ENCODE measurements at places on chromosomes 2 and 18.

DNA sequence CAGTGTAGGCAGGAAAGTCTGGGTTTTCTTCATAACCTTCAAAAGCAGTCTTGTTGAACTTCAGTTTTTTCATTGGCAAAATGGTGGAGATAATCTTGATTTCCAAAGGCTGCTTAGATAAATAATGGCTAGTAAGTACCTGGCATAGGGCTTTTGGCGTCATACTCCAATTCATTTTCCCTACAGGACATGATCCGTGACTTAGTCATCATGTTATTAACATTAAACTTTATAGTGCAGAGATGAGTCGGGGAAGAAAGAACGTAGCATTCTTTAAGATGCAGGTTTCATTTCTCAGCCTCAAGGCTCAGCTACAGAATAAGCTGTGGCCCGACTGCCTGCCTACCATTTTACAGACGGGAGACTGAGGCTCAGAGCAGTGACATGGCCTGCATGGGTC, 64.0 kb downstream of the RALBP1 start:
- no peak for DNase-seq

DNA sequence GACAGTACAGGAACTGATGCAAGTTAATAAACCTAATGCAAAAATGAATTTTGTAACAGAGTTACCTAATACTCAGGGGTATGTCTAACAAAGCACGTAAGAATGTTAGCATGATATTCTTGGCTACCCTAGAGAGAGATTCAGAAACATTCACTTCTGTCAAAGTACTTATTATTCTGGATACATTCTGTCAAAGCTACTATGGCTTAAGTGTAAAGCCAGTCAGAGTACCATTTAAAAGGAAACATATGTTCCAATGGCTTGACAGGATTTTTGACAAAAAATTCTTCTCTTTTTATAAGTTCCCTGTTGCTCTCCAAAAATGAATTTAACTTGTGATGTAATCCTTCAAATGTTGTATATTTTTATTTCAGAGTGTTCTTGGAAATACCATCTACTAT, 85.5 kb downstream of the PIGN start:
- no peak for DNase-seq

- no peak for DNase-seq
Measured at GRCh38 chr2:99035920-99036319, 99.9 kb upstream of the CRACDL start.

DNA sequence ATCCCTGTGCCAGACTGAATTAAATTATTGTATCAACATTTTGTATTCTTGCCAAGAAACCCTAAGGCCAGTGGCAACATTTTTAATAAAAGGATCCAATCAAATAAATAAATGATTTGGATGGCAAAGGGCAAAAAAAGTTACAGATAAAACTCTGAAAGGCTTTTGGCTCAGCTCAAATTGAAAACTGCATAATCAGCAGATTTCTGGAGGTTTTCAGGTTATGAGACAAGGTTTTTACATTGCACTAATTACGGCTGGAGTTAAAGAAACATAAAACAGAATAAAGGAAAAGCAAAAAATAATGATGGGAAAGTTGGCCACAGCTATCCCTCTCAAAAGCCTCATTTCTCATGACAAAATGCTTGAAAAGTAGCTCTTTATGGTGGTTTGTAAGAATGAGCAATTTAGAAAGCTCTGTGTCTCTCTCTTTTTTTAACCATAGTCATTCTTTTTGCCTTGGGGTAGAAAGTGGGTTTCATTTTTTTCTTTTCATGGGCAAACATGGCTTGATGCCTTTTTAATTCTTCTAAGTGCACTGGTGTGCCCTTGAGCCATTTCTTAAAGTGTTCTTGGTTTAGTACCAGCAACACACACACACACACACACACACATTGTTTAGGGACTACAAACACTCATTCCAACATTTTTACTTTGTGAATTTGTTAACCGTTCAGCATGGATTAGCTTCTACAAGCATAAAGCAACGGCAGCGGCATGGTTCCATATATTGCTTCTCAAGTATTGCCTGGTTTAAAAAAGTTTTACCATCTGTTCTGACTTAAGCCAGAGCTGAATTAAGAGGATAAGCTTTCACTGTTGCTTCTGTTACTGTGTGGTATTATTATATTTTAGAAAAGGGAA, 747.1 kb upstream of the FSHR start:
- DNase-seq = no peak

DNA sequence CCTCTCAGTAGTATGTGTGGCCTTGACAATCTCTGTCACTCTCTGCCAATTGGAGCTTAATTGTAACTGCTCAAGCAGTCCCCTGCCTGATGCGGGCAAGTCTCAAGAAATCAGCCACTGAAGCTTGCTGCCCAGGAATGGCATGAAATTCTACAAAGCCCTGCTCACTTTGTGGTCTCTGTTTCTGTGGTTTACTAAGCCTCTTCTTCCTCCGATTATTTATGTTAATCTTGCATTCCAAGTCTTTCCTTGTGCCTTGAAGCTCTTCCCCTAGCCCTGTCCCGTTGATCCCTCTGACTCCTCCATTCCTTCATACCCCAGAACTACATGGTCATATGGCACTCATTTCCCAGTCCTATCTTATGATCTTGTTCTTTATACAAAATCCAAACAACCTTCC, 489.3 kb upstream of the CHST9 start:
- DNase-seq = no peak

DNA sequence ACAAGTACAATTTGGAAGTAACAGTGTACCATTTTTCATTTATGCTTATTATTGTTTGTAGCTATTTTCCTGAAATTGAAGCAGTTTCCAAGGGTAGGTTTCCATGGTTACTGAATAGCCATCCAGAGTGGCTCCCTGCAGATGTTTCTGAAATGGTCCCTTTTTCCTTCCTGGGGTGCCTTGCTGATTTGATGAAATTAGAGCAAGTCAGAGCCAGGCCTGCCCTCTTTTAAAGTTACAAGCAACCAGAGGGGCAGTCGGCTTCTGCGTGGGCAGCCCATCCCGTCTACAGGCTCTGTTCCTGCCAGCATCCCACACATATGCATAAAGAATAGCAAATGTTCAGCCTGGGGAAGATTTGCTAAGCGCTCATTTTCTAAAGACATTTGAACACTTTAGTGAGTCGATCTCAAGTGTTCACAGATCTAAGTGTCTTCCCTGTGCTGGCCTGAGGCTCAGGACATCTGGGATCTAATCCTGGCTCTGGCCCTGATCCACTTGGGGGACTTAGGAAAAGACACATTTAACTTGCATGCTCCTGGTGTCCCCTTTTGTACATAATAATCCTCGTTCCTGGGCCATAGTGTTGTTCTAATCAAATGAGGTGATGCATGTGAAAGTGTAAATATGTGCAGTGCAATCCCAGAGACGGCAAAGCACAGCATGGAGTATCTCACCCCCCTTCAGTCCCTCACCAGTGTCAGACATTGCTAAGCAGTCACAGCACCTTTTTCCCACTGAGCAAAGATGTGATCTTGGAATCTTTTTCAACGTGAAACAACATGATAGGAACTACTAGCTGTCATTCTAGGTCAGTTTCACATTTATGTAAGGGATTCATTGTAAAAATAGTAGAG, 92.2 kb downstream of the STPG4 start:
- no peak for DNase-seq

DNA sequence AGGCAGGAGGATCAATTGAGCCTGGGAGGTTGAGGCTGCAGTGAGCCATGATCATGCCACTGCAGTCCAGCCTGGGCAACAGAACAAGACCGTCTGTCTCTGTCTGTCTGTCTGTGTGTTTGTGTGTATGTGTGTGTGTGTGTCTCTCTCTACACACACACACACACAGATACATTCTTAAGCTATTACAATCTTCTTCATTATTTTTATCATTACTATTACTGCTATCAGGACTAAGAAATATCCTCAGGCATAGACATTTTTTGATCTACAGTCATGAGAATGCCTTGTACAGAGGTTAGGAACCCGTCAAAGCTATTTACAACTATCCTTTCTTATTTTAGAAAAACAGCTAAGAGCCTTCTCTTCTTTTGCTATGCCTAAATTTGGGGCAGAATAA, 207.4 kb downstream of the NEDD4L start:
- no peak for DNase-seq

DNA sequence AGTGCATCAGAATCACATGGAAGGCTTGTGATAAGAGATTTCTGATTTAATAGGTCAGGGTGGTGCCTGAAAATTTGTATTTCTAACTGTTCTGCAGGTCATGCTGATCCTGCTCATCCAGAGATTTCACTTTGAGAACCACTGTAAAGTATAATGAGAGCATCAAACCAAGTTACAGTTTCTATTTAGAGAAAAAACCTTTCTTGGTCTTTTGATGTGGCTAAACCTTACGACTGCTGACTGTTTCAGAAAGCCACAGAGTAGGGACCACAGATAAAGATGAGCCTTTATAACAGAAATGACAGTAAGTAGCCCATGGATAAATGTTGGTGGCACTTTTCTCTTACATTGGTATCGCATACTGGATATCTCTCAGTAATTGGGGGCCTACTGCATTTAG, 109.4 kb upstream of the FANCL start:
- no peak for DNase-seq

DNA sequence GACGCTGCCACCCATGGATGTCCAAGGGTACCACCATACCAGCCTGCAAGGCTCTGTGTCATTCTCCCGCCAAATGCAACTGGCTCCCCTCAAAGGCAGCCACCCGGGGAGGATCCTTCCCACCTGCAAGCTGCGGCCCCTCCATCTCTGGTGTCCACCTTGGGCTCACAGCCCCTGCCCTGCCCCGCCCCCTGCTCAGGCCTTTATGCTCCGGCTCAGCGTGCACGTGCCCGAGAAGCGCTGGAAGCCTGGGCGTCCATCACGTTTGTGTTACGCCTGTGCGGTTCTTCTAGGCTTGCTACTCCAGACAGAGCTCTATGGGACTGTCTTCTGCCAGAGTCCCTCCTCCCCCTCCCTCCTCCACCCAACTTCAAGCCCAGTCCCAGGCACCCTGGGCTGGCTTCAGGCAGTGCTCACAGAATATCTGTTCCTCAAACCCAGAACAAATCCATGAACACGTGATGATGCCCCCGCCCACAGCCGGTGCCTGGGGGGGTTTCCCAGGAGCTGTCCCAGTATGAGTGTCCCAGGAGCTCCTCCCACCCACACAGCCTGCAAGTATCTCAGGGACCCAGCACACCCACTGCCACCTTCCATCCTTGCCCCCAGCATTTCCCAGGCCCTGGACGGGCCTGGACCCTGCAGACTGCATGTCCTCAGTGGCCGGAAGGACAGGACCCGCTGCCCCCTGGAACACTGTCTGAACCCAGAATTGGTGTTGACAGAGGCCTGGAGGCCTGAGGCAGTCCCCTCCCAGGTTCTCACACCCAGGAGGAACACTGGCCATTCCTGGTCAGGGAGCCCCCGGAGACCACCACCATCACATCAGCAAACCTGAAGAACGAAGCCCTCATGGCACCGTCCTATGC, 30.3 kb downstream of the KIF1A start:
- DNase-seq = no peak

DNA sequence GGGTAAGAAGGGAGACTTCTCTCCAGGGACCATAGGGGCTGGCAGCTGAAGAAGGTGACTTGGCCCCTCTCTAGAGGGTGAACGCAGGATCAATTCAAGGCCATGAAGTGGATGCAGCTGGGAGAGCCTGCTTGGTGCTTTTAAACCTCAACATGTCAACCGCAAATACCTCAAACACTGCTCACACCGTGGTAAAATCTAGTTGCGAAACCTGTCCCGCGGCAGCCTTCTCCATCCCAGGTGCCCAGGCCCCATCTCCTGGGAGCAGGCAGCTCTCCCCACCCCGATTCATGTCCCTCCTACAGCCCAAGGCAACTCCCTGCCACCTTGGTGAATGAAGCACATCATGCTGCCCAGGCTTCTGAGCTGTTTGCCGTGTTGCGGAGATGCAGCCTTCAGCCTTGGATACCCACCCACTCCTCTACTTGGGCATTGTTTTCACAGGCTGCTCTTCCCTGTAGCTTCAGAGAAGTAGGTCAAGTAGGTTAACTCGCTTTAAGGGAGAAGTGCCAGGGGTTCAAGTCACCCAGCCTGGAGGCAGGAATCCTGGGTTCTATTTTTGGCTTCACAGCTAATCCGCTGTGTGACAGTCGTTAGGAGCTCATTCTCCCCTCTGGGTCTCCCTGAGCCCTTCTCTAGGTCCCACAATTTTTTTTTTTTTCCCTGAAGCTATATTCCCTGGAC, 6.2 kb upstream of the EFR3B start:
- DNase-seq = no peak

GRCh38 chr2:198273660-198274059, 469.3 kb downstream of the PLCL1 start:
- no peak for DNase-seq

DNA sequence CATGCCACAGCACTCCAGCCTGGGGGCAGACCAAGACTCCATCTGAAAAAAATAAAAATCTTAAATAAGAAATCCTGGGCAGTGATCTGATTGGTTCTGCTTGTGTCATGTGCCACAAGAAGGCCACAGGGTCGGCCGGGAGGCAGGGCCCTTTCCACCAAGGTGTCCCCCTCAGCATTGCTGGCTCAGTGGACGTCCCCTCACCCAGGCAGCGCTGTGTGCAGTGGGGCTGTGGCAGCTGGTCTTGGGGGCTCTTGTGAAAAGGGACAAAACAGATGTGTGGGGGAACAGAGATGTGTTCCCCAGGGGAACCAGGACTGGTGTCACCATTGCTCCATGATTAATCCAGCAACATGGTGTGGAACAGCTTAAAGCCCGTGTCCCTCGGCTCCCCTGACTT, 60.5 kb downstream of the HS6ST1 start:
- DNase-seq = no peak

GRCh38 chr2:144507441-144508171, 12.3 kb downstream of the ZEB2 start:
- DNase-seq = no peak

DNA sequence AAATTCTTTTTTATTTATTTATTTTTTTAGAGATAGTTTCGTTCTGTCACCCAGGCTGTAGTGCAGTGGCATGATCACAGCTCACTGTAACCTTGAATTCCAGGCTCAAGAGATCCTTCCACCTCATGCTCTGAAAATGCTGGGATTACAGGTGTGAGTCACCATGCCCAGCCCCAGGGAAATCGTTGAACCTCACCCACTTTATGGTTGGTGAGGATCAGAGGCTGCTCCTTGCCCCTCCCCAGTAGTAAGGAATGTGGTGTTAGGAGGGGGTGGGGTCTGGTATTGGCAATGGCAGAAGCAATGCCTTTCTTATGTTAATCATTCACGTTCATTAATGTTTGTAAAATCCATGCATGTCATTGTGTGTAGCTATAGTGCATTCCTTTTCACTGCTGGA, 161.9 kb downstream of the SUCLG1 start:
- no peak for DNase-seq

GRCh38 chr18:44816477-44816876, 135.8 kb downstream of the SETBP1 start:
- DNase-seq = no peak

- no peak for DNase-seq
Measured at GRCh38 chr2:23669413-23670244, 257.3 kb downstream of the ATAD2B start.

- DNase-seq = no peak
Measured at GRCh38 chr2:204643326-204643725, 98.1 kb downstream of the PARD3B start.

- no peak for DNase-seq
Measured at GRCh38 chr2:197052356-197052755, 125.8 kb upstream of the PGAP1 start.
